ENCODE measurements at places on chromosomes 2 and 18. TPM values are rescaled to one million over a fixed set of nuclear protein-coding genes. Genes with fewer than 3 reads are reported as not detected.

GRCh38 chr2:107072150-107072940, 186.4 kb upstream of the ST6GAL2 start:
- no peak for DNase-seq

DNA sequence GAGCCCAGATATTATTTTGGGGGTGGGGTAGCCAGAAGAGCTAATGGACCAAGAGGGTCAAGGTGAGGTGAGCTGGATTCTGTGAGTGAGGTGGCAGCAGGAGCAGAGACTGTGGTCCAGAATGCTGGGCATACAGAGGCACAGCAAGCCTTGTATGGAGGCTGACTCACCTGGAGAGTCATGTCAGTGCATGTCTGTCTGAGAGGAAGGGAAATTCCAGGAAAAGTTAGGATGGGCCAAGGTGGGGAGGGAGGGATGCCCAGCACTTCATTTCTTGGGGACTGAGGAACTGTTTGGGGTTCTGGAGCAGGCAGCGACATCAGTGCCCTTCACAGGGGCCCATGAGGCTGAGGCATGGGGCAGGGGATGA, 21.1 kb downstream of the PER2 start:
- DNase-seq = no peak

- no peak for DNase-seq
Observed at GRCh38 chr2:120236791-120237190, 13.6 kb upstream of the TMEM185B start.

DNA sequence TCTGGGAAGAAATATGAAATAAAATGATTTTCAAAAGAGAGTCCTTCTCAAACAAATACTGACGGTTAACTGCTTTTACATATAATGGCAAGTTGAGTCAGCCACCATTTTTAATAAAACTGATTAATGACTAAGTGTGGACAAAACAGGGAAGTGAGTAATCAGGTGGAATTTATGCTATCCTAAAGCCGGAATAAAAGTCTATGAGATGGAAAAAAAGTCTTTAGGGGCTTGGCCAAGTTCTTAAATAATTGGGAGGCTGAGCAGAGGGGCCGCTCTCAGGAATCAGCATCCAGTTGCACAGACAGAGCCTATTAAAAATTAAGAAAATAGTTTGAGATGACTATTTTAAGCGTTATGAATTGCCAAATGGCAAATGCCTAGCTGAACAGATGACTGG, 58.6 kb upstream of the AFF3 start:
- no peak for DNase-seq

- DNase-seq = no peak
Observed at GRCh38 chr2:164478205-164478604, 143.1 kb downstream of the GRB14 start.

DNA sequence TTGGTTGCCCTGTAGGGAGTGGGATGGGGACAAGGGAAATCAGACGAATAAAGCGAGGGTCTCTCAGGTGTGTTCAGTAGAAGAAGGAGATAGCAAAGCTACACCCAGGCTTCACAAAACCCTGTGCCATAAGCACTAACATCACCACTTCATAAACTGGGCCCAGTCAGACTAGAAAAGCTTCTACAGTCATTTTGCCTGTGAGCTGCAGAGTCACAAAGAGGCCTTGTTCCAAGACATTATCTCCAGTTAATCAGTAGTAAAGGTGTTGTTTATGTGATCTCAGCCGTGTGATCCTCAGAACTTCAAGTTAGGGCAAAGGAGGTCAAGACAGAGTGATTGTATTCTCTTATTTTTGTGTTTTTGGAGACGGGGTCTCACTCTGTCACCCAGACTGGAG, 148.0 kb downstream of the GALR1 start:
- DNase-seq = no peak

DNA sequence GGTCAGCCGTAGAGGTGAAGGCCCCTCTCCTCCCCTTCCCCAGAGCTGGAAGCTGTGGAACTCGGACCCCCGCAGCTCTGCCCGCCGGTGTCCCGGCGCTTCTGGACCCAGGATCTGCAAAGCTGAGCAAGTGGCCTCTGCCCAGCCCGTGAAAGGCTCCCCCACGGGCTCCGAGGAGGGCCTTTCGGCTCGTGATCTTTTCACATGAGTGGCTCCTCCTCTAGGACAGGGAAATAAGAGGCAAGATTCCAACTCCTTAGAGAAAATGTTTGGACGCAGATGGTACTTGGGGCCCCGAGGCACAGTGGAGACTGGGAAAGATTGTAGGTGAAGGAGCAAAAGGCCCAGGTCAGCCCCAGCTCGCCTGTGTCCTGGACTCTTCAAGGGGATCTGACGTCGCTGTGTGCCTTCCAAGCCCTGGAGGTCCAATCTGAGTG, 48.2 kb upstream of the SP3 start:
- DNase-seq = peak; percentile 48

GRCh38 chr2:96509114-96509846, 4.1 kb upstream of the NEURL3 start:
- DNase-seq = peak; percentile 90

- no peak for DNase-seq
Observed at GRCh38 chr2:3377279-3377611, 373 bp downstream of the EIPR1 start.

DNA sequence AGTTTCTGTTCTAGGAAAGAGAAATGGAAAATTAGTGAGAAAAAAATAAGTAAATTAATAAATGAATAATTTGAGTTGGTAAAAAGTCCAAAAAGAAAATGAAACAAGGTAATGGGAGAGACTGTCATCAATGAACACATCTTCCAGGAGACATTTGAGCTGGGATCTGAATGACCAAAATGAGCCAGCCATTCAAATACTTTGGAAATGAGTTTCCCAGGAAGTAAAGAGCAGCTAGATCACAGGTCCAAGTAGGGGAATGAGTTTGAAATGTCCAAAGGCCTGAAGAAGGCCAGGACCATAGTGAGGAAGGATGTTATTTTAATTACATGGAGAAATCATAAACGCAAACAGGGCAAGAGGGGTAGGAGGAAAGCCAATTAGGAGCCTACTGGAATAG, 6.6 kb upstream of the DNAH7 start:
- no peak for DNase-seq

DNA sequence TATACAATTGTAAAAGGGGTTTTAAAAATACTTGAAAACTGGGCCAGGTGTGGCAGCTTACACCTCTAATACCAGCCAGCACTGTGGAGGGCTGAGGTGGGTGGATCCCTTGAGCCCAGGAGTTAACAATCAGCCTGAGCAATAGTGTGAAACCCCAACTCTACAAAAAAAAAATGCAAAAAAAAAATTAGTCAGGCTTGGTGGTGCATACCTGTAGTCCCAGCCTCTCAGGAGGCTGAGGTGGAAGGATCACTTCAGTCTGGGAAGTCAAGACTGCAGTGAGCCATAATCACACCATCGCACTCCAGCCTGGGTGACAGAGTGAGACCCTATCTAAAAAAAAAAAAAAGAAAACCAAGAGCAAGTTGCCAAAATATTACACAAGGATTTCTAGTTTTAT, 182.7 kb downstream of the UBE2E3 start:
- no peak for DNase-seq

- DNase-seq = no peak
Observed at GRCh38 chr2:138620431-138620830, 118.9 kb downstream of the SPOPL start.

DNA sequence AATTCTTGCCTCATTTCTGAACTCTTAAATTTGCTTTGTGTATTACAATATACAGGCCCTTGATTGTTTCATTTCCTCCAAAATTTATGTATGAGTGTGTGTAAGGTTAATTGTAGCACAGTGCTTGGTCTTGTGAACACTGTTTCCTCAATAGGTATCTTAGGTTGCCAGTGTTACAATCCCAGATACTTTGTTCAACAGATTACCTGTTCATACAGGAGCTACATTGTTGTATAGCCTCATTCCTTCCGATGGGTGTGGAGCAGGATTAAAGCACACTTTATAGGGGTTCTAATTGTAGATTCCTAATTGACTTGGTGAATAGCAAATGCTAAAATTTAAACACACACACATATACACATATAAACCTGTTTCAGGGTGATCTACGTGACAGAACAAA, 10.7 kb downstream of the RBBP8 start:
- no peak for DNase-seq

GRCh38 chr18:59266886-59267502, 6.3 kb downstream of the RAX start:
- DNase-seq = no peak

GRCh38 chr2:127157114-127157513, 50.2 kb upstream of the BIN1 start:
- no peak for DNase-seq

- DNase-seq = no peak
Observed at GRCh38 chr2:40033781-40034180, 254.7 kb upstream of the THUMPD2 start.

GRCh38 chr2:84894758-84895520, 10.5 kb upstream of the TMSB10 start:
- no peak for DNase-seq

GRCh38 chr2:99695944-99696253, 206.1 kb upstream of the REV1 start:
- DNase-seq = no peak

GRCh38 chr18:6960656-6961055, 156.9 kb downstream of the LAMA1 start:
- no peak for DNase-seq

- no peak for DNase-seq
Observed at GRCh38 chr2:191748528-191749180, 70.7 kb downstream of the NABP1 start.

DNA sequence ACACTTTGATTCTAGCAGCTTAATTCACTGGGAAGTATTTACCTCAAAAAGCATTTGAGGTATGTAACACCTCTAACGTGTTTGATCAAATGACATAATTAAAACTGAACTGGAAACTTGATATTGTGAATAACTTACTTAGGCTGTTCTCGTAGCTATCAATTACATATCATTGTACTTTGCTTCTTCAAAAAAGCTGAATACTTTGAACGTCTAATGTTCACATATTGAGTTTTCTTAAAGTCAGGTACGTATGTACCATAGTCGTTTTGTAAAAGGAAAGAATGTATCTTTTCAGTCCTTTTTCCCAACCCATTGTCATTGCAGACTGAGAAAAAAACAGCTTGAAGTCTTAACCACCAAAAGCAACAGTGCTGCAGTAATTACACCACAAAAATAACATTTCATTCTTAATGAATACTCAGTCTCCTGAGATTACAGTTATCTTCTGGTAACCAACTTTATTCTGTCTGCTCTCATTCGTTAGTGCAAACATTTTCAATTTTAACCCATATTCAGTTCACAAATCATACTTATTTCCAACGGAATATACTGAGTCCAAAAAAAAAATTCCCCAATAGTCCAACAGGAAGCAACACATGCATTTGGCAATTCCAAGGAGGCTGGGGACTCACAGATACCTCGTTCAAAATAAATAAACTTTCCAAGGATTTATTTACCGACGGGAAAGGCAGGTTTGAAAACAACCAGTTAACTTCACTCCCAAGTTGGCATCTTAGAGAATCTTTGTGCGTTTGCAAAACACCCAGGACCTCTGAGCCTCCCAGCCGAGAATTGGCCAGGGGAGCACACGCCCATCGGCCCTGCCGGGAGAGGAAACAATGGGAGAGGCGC, 1.1 kb downstream of the CHN1 start:
- DNase-seq = peak; percentile 72

- DNase-seq = peak; percentile 91
Observed at GRCh38 chr2:67846370-67847070, 216.3 kb downstream of the C1D start.

DNA sequence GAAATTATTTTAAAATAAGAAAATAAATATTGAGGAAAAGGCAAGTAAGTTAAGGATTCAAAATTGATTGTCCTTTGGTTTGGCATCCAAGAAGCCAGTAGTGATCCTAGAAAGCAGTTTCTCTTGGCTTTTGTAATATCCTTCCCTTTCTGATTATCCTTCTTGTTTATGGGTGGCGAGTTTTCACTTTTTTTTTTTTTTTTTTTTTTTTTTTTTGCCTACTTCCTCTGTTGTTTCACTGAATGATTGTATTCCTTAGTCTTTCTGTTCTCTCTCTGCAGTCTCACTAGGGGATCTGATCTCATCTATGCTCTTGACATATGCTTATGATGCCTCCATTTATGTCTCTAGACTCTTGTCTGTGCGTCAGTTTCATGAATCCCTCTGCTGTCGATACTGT, 4.2 kb downstream of the NAPG start:
- DNase-seq = no peak

GRCh38 chr2:5926871-5927512, 234.8 kb downstream of the SOX11 start:
- DNase-seq = no peak

GRCh38 chr18:6881034-6881820, 151.7 kb downstream of the ARHGAP28 start:
- DNase-seq = no peak

DNA sequence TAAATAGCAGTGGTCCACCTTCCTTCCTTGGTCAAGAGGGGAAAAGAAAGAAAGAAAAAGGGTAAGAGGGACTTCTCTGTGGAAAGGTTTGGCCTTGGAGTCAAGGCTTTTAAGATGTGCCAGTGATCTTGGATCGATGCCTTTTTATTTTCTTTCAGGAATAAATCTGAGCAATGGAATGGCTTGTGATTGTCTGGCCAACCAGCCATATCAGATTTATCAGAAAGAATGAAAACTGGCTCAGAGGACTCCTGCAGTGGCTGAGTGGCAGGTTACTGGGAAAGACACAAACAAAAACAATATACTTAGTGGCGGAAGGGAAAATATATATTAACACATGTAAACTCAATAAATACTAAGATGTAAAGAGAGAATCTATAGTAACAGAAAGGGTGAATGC, 4.3 kb downstream of the ERBB4 start:
- DNase-seq = no peak

DNA sequence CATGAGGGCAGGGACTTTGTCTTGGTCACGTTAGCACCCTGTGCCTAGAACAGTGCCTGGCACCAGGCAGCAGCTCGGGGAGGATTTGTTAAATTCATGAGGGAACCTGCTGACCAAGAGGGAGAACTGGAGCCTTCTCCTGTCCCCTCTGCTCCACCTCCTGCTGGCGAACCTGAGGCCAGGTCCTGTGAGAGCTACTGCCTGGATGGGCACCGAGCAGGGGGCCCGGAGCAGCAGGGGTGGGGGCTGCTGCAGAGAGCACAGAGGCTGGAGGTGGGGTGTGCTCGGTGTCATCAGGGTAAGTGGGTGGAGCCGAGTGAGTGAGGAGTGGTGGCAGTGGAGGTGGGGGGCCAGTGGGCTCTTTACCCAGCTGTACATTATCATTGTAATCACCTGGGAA, 52.1 kb upstream of the FAHD2A start:
- DNase-seq = no peak

GRCh38 chr2:219637842-219638185, 10.4 kb downstream of the SLC4A3 start:
- no peak for DNase-seq

- DNase-seq = peak; percentile 68
Observed at GRCh38 chr2:135709992-135710391, 31.7 kb upstream of the UBXN4 start.

The FBLN7 gene
- 0.71 TPM for polyA plus RNA-seq

The TP53I3 gene
- polyA plus RNA-seq = 85.0 TPM

The GALNT14 gene
- polyA plus RNA-seq = 90.3 TPM

The WDR43 gene
- 9.6 TPM for polyA plus RNA-seq

The LTBP1 gene
- polyA plus RNA-seq = 9.3 TPM

The KCNE4 gene
- 4.0 TPM for polyA plus RNA-seq

The MYO1B gene
- polyA plus RNA-seq = 24.5 TPM

The CCL20 gene
- polyA plus RNA-seq = 2.5 TPM

The MRPL30 gene
- polyA plus RNA-seq = 31.2 TPM

The RBKS gene
- 28.7 TPM for polyA plus RNA-seq

The ZNF396 gene
- 4.7 TPM for polyA plus RNA-seq

The KCNG3 gene
- polyA plus RNA-seq = 0.19 TPM

The POTEI gene
- polyA plus RNA-seq = not detected

The MDH1B gene
- 7.1 TPM for polyA plus RNA-seq

Measured in kidney (tissue), 22 donors.